ENCODE measurements at places on chromosomes 1 and 21. TPM values are rescaled to one million over a fixed set of nuclear protein-coding genes. Genes with fewer than 3 reads are reported as not detected.

GRCh38 chr1:228294717-228295116 lies 86.9 kb downstream of the OBSCN start:
- DNase-seq = no peak

DNA sequence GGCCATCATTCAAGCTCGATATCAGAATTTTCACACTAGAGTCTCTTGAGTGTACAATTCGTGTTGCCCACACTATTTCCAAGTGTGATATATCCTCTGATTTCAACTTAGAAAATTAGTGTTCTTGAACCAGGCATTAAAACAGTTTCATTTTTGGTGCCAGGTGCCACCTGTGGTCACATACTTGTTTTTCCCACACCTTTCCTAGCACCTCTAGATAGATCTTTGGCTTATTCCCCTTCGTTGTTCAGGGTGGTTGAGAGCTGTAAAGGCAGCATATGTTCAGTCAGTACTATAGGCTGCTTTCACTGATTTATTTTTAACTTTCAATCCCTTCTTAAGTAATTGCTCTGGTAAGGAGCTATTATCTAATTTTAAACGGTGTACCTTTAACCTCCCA lies 131.1 kb downstream of the NEK7 start:
- DNase-seq = no peak

- no peak for DNase-seq
These were observed 122.3 kb upstream of the GRIK3 start for GRCh38 chr1:37156646-37157045.

Gene DENND2C
- 8.8 TPM for total RNA-seq

Gene RGS16
- 7.9 TPM for total RNA-seq

GRCh38 chr21:38208118-38208517 lies 48.7 kb upstream of the KCNJ15 start:
- no peak for DNase-seq

- DNase-seq = peak; percentile 88
These were observed at the start of gene BTF3L4 for GRCh38 chr1:52056163-52056936. TSS of gene BTF3L4 (plus strand) at chr1:52056295. CDS start at chr1:52059848, 3,553 bp downstream.

GRCh38 chr1:156788136-156788535 lies 20.8 kb downstream of the PRCC start:
- no peak for DNase-seq

DNA sequence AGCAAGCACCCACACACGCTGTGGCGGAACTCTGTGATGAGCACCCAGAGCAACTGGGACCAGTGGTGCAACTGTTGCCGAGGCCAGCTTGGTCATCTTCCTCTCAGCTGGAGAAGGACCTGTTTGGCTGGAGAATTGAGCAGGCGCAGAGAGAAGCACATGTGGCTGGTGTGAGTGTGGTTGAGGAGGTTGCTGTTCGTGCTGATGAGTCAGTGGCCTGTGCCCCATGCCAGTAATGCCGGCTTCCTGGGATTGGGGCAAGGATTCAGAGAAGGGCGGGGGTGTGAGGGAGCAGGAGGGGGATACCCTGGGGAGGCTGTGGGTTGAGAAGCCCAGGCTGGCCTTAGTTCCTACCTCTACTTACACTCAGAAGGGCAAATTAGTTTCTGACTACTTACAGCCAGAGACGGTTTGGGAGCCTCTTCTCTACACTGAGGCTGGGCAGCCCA lies 57.5 kb upstream of the EPS8L3 start:
- DNase-seq = no peak

DNA sequence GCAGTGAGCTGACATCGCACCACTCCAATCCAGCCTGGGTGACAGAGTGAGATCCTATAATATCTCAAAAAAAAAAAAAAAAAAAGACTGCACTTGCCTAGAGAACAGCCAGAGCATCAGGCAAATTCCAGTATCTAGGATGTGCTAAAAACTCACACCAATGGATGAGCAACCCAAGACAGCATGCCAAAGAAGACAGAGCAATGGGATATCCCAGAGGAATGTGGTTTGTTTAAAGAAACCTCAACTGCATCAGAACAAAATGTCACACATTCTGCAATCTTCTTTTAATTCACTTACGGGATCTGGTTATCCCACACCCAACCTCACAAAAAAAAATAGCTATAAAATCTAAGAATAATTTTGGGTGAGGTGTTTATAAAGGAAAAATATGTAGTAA lies 7.3 kb downstream of the KCNH1 start:
- DNase-seq = no peak

- DNase-seq = no peak
These were observed 21.3 kb upstream of the A3GALT2 start for GRCh38 chr1:33342041-33342723.

DNA sequence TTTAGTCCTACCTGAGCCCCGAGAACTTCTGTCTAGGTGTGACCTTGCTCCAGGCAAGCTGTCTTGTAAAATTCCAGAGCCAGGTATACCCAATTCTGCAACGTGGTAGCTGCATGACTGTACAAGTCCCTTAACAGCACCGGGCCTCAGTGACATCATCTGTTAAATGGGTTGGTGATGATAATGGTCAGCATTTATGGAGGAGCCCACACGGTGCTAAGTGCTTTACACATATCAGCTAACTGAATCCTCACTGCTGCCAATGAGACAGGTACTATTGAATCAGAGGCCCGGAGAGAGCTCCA lies 37.2 kb upstream of the PADI1 start:
- DNase-seq = no peak

GRCh38 chr1:174643206-174643605 lies 195.4 kb downstream of the GPR52 start:
- DNase-seq = no peak

GRCh38 chr1:189596197-189596596 lies 881.5 kb downstream of the BRINP3 start:
- no peak for DNase-seq

Gene SPRR3
- total RNA-seq = 10.0 TPM

DNA sequence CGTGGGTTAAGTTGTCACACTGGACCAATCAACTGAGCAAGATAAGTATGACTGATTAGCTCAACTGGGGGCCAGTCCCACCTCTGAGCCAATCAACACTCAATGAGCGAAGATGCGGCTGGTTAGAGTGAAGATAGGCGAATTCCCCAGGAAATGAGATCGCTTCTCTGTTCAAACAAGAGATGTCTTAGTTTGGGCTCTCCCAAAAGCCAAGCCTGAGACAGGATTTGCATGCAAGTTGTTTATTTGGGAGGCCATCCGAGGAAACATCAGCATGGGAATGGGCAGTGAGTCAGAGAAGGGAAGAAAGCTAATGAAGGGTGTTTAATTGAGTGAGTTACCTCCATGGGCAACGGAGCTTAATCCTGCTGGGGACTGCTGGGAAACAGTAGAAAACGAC lies 4.9 kb upstream of the GJB5 start:
- no peak for DNase-seq

DNA sequence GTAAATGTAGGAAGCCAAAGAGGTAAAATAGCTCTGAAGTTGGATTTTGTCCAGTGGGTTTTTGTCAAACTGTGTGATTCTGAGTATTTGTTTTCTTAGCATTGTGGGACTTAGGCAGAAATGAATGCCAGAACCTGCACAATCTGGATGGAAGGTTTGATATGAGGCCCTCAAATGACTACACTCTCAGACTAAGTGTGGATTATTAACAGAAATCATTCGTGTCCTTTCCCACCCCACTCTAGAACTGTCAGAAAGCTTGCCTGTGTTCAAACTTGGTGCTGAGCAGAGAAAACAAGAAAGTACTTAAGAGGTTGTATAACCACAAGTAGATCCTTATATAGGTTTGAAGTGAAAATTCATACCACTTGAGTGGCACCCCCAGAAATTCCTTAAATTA lies 88.5 kb downstream of the WDR3 start:
- no peak for DNase-seq
